CD4-positive, alpha-beta T cell treated with Interleukin-15 for 1 hour (primary cell): ENCODE measurements at places on chromosomes 3 and 15.

GRCh38 chr3:17077606-17078005 lies 192.9 kb downstream of the PLCL2 start:
- DNase-seq = no peak

GRCh38 chr15:77012868-77013267 lies 17.9 kb downstream of the PSTPIP1 start:
- peak; percentile 44 for DNase-seq

DNA sequence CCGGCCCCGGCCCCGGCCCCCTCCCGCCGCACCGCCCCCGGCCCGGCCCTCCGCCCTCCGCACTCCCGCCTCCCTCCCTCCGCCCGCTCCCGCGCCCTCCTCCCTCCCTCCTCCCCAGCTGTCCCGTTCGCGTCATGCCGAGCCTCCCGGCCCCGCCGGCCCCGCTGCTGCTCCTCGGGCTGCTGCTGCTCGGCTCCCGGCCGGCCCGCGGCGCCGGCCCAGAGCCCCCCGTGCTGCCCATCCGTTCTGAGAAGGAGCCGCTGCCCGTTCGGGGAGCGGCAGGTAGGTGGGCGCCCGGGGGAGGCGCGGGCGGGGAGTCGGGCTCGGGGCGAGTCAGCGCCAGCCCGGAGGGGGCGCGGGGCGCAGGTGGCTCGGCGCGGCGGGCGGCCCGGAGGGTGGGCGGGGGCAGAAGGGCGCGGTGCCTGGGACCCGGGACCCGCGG lies 352 bp downstream of the CHRD start:
- DNase-seq = no peak

GRCh38 chr3:153927107-153927506 lies 194.1 kb upstream of the ARHGEF26 start:
- DNase-seq = no peak

DNA sequence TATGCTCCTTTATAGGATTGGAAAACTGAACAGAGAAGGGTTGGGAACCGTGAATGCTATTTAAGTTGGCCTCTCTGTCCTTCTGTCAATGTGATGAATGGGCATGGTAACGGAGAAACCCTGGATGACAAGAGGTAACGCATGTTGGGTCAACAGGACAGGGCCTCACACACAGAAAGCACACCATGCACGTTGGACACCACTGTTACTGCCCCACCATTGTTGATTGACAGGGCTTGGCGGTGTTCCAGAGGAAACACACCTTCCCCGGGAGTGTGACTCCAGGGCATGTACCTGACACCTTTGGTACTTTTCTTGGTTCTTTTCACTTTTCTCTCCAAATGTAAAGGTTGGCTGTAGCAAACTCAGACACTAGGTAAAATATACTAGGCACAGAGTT lies 548.5 kb downstream of the OCA2 start:
- no peak for DNase-seq

DNA sequence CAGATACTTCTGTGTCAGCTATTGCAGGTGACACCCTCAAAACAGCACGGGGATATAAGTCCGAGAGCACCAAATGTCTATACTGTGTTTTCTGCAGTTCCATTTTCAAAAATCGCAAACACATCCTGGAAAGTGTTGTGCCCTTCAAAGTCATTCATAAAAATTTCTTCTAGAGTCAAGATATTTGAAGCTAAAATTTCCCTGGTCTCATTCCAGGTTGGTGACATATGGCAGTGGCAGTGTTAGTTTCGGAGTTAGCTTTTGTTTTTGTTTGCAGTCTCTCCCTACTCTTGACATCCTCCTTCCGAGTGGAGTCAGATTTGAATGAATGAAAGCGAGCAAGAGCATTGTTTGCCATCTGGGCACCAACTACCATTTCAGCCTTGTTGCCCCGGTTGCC lies 3.2 kb upstream of the FSIP1 start:
- DNase-seq = no peak

GRCh38 chr15:65192016-65192415 lies 6.9 kb upstream of the CLPX start:
- no peak for DNase-seq

DNA sequence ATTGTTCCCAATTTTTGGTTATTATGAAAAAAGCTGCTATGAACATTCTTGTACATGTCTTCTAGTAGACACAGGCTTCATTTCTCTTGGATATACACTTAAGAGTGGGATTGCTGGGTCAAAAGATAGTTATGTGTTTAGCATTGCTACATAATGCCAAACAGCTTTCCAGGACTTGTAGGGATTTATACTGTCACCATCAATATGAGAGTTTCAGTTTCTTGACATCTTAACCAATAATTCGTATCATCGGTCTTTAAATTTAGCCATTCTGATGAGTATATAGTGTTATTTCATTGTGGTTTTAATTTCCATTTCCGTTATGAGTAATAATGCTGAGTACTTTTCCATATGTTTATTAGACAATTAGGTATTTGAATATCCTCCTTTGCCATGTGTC lies 190.3 kb upstream of the PFN2 start:
- DNase-seq = no peak

DNA sequence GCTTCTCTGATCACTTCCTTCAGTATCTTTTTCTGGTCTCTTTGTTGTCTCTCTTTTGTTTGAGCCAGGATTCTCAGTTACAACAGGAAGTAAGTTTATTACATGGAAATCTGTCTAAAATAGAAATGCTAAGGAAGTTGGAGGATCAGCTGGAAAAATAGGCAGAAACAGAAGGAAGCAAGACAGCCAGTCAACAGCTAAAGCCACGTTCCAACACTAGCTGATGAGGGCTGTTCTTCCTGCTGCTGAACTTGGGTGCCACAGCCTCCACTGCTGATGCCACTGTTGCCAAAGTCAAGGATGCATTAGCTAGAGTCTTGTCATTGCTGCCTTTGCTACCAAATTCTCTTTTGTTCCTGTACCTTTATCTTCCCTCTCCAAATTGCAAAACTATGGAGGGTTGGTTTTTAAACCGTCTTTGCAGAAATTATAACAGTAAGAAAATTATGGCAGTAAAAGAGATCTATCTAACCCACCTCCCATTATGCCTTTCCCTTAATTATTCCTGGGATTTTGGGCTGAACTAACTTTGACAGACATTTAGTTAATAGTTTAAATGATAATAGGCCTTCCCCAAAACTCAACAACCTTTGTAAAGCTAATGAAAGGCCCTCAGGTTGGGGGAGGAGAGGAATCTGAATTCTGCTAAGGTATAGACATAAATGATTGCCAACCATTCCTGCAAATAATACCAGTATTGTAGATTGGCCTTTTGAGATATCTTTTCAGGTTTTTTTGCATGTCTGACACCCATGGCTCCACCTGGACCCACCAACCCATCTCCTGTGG lies 27.4 kb upstream of the OR5K4 start:
- no peak for DNase-seq

GRCh38 chr3:40768536-40768935 lies 243.8 kb downstream of the ZNF621 start:
- no peak for DNase-seq

- DNase-seq = no peak
Measured at GRCh38 chr3:98884675-98885371, 16.7 kb downstream of the DCBLD2 start.

GRCh38 chr15:91936927-91937326 lies 83.4 kb downstream of the SLCO3A1 start:
- no peak for DNase-seq

- no peak for DNase-seq
Measured at GRCh38 chr15:100999369-100999768, 80.2 kb downstream of the LRRK1 start.

DNA sequence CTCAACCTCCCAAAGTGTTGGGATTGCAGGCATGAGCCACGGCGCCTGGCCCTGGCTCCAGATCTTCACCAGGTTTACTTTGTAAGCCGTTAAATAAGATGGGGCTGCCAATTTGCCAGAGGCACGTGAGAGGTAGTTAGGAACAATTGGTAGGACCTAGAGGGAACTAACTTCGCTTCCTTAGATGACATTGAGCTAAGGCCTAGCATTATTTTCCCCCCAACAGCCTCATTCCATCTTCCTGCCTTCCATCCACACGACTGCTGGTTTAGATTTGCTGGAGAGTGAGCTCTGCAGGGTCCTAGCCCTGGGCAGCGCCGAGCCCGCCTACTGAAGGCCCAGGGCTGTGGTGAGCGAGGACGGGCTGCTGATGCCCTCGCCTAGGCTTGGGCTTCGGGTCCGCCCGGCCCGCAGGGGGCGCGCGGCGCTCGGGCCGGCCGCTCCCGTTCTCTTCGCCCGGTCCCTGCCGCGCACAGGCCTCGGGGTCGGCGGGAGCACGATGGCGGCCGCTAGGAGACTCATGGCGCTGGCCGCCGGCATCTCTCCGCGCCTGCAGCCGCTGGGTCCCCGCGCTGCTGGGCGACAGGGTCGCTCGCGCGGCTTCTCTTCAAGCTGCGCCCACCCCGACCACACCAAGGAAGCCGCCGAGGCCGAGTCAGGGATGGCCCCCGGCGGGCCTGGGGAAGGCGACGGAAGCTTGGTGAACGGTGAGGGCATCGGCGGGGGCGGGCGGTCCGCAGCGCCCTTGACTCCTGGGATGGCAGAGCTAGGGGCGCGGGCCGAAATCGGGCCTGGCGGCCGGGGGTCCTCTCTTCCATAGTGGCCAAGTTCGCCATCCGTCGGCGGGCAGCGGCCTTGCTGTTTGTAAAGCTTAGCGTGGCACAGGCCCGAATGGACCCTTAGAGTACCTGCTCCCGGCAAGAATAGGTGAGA lies 21.9 kb downstream of the DHX30 start:
- DNase-seq = peak; percentile 81

DNA sequence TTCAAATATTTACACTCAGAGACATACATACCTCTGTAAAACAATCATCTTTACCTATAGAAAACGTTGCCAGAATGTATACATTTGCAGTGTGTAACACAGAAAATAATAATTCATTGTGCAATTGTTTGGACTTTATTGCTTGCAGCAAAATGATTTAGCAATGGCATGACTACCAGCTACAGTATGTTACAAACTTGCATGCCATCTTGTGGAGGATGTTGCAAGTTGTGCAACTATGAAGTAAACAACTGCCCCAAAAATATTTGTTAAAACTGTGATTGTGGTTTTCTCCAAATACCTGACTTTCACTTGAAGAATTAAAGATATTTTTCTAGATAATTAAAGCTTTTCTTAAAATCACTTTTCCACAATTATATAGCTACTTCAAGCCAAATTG lies 27.1 kb upstream of the C3orf49 start:
- DNase-seq = no peak

DNA sequence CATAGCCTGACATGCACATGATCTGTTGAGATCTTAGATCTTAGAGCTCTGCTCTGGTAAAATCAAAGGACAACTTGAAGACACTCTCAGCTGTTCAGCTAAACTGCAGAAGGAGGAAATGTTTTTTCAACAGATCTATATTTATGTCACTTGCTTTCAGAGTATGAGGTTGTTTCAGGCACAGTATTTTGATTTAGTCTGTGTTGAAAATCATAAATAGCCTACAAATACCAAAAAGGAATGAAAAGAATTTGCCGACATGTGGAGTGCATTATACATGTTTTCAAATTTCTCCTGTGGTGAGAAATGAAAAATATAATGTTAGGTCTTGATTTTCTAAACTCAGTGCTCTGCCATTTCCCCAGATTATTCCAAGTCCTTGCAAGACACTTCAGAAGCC lies 1118.4 kb downstream of the TBL1XR1 start:
- DNase-seq = no peak

DNA sequence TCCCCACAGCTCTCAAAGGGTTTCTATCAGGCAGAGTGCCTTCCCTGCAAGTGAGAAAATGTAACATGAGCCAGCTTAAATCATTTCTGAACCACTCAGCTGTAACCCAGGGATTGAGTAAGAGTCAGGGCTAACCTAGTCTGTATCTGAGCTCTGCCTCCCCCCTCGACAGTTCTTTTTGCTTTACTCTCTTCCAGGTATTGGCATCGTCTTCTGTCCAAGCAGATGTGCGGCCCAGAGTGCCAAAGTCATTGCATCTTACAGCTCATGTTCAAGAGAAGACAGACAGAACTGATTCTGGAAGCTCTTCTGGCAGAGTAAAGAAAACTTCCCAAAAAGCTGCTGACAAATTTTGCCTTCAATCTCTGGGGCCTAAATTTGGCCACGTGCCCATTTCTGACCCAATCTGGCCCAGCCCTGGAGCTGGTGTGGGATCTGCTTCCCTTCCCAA lies 74.8 kb downstream of the ABHD5 start:
- no peak for DNase-seq

DNA sequence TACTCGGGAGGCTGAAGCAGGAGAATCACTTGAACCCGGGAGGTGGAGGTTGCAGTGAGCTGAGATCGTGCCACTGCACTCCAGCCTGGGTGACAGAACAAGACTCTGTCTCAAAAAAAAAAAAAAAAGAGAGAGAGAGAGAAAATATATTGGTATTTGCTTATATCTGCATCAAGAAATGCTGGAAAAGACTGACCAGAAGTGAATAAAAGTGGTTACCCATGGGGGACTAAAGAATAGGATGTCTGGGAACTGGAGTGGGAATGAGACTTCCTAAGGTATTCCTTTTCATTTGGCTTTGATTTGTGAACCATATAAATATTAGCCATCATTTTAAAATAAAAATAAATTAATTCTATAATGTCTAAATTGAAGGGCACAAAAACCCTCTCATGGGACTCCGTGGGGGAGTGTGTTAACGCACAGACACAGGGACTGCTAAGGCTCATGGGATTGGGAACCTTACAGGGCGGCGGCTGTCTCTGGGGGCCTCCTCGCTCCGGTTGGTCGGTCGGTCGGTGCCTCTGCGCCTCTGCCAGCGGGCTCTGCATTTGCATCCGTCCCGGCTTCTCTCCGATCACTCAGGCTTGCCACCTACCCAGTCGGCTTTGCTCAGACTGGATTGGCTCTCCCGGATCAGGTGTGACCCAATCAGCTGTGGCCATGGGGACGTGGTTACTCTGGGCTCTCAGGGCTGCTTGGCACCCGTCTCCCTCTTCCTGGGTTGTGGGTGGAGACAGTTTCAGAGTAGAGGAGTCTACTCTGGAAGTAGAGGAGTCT lies 12.7 kb upstream of the TSPAN3 start:
- DNase-seq = peak; percentile 90

DNA sequence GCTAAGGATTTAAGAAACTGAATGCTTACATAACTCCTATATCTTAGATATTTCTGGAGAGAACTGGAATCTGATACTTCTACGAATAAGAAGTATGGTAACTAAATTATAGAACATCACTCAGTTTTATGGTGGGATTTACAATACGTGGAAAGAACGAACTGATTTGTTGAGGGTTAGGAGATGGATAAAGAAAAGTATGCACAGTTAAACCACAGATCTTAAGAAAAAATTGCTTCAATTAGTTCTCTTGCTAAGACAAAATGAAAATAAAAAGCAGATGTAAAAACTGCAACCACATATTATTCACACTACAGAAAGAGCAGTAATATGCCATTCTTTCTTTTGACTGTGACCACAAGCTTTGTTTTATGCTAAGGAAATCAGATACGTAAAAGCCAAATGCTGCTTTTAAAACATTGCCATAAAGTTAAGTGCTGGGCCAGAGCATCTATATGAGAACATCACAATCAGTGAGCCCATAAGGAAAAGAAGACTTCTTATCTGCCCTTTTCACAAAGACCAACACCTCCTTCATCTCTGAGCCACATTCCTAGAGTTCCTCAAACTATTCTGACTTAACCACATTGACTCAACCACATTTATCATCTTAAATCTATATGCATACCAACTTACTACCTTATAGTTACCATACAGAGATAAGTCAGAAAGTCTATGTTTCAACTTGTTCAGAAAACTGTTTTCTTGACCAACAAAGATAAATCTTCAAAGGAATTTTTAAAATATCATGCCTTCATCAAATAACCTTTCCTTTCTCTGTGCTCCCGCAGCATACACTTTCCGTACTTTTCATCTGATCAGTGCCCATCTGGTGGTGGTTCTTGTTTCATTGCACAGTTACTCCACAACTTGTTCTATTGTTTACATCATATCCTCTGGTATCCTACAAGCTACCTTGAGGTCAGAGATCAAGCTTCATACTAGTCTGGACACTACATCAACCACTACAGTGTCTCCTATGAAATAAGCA lies 61.7 kb downstream of the FSIP1 start:
- no peak for DNase-seq
